ENCODE measurements at places on chromosomes 3 and 15.

- DNase-seq, result no peak
Measured at GRCh38 chr3:169240786-169241486, 422.6 kb downstream of the MECOM start.

- no peak for DNase-seq
Measured at GRCh38 chr15:90882781-90883525, 1.4 kb upstream of the FES start.

DNA sequence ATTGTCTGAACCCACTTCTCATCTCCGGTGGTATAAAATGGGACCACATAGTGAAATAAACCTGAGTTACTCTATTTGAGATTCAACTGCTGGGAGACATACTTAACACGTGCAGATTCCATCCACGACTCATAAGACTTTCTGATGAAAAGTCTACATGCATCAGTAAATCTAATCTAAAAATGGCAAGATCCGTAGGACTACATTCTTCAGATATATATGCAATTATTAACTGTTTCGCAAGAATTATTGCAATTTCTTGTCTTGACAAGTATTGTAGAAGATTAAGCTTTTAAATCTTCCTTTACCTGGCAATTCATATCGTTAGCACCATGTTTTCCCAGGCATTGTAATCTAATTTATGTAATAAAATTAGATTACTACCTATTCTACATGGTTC, 718.7 kb upstream of the CBLB start:
- no peak for DNase-seq

DNA sequence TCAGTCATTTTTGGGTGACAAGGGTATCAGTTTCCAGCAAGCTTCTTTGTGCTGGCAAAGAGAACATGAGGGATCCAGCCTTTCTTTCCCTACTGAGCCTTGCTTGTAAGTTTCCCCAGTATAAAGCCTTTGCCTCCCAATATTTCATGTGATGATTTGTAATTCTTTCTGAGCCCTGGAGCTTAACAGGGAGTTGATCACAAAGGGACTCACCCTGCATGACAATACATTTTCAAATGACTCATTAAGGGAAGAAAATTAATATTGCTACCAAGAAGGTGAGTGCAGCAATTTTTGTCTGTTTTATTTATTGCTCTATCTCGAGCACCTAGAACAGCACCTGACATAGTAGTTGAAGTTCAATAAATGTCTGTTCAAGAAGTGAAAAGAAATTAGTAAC, 27.7 kb downstream of the OXSM start:
- no peak for DNase-seq

DNA sequence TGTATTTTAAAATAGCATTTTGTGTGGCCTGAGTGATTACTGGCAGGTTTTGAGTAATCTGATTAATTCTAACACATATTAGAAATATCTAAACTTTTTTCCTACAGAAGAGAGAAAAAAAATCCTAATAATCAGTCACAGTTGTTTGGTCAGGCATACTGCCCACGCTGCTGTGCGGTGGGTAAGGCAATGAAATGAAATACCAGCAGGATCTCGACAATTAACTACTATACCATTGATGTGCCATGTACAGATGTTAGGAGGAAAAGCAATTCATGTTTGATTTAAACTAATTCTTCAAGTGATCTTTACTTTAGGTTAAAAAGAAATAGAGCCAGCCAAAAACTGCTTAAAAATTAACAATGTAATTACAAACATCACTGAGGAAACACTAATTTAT, 5.2 kb downstream of the GRAMD2A start:
- DNase-seq, result no peak

DNA sequence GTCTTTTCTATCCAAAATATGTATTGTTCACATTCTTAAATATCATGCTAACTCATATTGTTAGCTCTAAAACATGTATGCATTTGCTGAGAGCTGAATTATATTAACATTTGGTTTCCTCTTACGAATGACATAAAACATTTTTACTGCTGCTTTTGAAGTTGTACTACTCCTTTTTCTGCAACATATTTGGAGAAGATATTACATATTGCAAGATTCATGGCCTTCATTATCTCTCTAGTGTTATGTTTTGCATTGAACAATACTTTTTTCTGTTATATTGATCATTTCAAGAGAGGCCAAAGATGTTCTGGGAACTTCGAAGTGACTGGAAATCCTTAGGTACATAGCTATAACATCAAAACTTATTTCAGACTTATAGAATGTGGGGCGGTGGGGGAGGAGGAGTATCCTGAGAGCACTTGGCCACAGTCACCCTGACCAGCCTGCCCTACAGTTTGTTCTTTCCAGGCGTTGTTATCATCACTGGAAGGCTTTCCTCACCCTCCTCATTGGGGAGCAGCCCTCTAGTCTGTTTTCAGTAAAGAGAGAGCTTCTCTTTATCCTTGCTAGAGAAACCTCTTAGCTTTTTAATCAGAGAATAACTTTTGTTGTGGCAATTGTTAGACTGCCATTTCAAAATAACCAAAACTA, 868.6 kb downstream of the OTOL1 start:
- DNase-seq, result no peak

GRCh38 chr3:71063773-71064290, 519.7 kb downstream of the FOXP1 start:
- DNase-seq, result peak; percentile 20

DNA sequence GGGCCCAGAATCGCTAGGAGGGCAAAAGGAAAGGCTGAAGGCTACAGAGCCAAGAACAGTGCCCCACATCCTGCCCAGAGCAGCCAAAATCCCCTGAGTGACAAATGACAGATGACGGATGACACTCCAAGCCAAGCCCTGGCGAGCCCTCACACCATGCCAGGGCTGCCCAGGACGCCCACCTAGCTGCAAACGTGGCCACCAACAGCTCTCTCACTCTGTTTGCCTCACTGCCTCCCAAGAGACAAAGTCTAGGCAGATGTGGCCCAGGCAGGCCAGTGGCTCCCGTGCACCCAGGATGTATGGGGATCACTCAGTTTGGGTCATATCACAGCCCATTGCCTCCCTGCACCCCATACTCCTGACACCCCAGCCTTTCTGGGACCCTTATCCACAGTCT, 270.1 kb upstream of the NSMCE3 start:
- DNase-seq, result no peak

DNA sequence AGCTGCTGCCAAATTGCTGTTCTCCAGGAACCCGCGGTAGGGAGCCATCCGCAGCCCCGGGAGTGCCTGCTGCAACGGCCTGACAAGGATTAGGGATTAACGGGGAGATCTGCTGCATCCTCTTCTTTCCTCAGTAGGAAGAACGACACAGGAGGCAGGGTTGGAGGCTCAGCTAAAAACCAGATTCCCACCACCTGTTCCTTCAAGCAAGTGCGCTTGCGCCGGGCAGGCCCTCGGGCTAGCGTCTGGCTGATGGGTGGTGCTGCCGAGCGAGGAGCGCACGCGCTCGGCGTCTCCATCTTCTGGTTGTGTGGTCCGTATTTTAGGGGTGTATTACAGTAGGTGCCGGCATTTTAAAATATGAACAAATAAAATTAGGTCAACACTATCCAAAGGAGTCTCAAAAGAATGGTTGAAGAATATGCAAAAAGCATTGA, 25.4 kb upstream of the SLC25A26 start:
- DNase-seq, result no peak

DNA sequence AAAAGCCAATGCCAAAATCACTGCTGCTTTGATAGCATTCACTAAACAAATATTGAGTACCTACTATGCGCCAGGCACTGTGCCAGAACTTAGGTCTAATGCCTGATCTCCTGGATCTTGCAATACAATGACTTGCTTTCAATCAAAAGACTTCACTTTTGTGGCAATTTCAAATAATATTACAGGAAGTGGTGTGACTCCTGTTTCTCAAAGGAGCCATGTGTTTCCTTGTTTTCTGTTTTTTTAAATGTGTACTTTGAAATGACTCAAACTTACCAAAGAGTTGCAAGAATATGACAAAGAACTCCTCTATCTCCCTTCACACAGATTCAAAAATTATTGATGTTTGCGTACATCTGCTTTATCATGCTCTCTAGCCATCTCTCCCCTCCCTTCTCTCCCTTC, 18.3 kb downstream of the OSBPL10 start:
- DNase-seq, result no peak

DNA sequence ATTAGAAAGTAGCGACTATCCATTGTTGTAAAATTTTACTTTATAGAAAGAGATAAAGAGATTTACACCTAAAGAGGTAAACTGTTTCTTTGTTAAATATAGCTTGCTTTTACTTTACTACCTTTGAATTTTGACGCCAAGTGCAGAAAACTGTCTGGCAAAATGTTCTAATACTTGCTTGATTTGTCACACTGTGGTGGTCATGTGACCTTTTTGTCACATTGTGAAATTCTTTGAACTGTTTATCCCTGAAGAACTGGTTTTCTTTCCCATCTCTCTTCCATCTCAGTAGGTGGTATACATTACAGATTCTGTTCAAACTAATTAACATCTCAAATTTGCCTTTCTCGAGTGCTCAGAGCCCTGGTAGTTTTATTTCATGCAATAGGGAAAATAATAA, 327.4 kb downstream of the NAALADL2 start:
- DNase-seq, result no peak

DNA sequence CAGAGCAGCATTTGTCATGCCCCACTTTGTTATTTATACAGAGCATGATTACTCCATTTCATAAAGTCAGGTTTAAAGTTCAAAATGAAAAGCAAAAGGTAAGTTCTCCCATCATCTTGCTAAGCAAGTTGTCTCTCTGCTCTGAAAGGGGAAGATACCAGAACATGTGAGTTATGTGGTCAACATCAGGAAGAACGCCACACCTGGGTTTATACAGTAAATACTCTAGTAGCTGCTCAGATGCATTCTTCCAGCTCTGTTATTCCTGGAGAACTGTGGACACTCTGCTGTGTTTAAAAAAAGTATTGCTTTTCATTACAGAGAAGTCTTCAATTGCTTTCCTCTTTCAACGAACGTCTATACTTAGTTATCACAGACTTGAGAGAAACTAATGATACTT, 145.7 kb downstream of the PLCL2 start:
- no peak for DNase-seq

DNA sequence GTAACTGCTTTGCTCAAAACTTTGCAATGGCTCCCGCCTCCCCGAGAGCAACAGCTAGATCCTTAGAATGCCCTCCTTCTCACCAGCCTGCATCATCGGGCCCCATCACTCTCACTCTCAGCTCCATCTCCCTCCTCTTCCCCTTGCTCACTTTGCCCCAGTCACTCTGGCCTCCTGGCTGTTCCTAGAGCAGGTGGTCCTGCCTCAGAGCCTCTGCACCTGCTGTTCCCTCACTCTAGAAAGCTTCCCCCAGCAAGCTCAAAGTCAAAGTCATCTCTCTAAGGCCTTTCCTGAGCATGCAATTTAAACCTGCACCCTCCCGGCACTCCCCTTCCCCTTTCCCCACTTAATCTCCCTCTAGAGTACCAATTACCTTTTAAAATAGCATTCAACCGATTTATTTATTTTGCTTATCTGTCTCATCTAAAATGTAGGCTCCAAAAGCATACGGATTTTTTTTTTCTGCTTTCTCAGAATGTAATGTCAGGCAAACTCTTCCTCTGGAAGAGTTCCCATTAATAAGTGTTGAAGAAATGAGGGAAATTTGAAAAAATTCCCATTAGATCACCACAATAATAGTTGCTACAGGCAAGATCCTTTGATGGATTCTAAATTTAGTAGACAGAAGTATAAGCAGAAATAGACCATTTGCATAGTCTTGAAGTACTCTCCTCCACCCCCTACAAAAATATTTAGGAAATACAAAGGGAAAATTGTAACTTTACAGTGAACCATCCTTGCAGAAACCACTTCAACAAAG, 15.9 kb upstream of the HES1 start:
- DNase-seq, result no peak

DNA sequence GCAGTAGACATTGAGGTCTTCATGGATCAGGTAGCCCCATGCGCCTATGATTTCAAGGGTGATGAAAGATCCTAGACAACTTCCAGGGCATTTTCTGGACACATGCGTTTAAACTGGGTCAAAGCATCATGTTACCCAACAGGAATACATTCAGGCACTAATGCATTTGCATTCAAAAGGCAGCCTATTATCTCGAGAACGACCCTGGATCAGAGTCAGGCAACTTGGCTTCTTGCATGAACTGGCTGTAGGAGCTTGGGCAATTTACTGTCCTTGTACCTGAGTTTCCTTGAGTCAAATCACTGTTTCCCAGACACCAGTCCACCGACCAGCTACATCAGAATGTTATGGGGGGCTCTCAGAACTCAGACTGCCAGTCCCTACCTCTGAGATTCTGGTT, 51.5 kb upstream of the CHST2 start:
- DNase-seq, result no peak

GRCh38 chr3:108102420-108103039, 11.7 kb upstream of the CD47 start:
- no peak for DNase-seq

DNA sequence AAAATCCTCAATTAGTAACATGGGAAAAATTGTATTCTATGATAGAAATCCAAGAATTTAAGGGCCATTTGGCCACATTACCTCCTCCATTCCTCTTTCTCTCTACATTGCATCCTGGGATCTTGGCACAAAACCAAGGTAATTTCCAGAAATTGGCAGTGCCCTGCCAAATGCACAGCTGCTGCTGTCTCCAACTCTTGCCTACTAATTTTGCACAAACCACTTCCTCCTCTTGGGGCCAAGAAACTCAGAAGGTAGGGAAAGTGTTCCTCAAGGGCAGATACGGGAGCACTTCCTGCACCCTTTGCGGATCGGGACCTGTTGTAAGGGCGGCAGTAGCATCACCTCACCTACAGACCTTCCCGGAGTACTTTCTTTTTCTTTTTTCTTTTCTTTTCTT, 57.8 kb downstream of the MAP3K13 start:
- no peak for DNase-seq

DNA sequence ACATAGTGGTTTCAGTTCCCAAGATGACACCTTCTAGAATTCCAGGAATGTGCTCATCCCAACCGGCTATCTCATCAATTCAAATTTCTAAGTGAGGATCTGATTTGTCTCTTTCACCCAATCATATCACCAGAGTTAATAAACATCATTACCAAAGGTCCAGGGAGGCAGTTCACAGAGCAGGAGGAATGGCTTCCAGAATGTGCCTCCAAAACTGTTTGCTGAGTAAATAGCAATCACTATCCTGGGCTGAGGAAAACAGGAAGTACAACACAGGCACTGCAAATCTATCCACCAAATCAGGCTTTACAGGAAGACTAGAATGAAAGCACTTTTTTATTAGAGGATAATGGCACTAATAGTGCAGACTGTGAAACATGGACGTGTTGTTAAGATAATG, 61.5 kb downstream of the OSBPL10 start:
- no peak for DNase-seq

GRCh38 chr3:36697229-36698001, 66.9 kb downstream of the DCLK3 start:
- no peak for DNase-seq

GRCh38 chr3:177792311-177793030, 595.2 kb upstream of the TBL1XR1 start:
- no peak for DNase-seq

All from T-helper 9 cell (primary cell).